GM12864 (cell line): ENCODE measurements at places on chromosomes 6 and 20.

DNA sequence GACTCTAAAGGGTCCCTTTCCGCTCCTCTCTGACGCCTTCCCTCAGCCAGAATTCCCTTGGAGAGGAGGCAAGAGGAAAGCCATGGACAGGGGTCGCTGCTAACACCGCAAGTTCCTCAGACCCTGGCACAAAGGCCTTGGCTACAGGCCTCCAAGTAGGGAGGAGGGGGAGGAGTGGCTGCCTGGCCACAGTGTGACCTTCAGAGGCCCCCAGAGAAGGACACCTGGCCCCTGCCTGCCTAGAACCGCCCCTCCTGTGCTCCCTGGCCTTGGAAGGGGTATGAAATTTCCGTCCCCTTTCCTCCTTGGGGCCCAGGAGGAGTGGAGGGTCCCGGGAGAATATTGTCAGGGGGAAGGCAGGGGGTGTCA, 2.7 kb downstream of the VEGFA start:
- DNase-seq = no peak

DNA sequence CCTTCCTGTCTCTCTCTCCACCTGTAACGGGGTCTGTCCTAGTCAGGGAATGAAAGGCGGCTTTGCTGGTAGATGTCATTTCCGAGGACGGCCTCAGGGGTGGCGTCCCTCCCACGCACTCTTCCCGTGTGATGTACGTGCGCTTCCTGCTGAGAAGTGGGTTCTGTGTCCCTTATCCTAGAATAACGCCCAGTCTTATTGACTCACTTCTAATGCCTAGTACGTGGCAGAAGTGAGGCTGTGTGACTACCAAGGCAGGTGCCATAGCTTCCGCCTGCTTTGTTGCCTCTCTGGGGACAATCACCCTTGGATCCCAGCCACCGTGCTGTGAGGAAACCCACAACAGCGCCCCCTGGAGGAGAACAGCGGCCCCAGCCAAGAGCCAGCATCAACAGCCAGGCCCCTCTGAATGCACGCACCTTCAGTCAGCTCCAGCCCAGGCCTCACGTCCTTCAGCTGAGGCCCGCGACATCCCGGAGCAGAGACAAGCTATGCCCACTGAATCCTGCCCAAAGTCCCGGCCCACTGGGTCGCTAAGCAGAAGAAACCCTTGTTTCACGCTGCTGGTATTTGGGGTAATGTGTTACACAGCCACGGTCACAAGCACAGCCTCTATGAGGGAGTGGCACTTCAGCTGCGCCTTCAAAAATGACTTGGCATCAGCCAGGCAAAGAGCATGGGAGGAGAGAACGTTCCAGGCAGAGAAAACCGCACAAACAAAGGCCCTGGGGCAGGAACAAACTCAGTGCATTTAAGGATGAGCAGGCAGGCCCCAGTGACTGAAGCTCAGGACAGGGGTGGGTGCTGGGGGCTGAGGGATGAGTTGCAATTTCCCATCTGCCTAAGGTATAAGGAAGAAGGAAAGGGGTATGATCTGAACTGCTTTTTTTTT, 224.2 kb downstream of the NFATC2 start:
- DNase-seq = no peak

DNA sequence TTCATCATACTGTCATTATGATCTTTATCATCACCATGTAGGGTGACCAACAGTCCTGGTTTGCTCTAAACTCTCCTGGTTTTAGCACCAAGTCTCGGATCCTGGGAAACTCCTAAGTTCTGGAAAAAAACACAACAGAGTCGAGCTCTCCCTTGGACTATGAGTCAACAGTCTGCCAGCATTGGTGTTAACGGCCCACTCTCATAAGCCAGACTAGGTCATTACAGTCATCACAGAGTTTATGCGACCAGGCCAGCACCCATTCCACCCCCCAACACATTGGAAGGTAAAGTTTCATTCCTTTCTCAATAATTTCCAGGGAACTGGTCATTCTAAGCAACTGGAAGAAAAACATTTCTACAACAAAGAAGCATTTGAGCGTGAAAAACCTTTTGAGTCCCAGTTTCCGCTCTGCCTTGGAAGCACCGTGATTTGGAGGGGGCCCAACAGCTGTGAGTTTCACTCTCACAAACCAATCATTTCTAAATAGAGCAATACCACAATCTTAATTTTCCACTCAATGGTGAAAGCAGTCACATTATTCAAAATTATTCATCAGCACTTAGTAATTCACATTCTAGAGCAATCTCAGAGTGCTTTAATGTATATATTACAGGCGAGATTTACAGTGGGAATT, 445.0 kb downstream of the CDH26 start:
- no peak for DNase-seq

- DNase-seq = no peak
These were observed 123.2 kb downstream of the DLL1 start for GRCh38 chr6:170167657-170168159.

DNA sequence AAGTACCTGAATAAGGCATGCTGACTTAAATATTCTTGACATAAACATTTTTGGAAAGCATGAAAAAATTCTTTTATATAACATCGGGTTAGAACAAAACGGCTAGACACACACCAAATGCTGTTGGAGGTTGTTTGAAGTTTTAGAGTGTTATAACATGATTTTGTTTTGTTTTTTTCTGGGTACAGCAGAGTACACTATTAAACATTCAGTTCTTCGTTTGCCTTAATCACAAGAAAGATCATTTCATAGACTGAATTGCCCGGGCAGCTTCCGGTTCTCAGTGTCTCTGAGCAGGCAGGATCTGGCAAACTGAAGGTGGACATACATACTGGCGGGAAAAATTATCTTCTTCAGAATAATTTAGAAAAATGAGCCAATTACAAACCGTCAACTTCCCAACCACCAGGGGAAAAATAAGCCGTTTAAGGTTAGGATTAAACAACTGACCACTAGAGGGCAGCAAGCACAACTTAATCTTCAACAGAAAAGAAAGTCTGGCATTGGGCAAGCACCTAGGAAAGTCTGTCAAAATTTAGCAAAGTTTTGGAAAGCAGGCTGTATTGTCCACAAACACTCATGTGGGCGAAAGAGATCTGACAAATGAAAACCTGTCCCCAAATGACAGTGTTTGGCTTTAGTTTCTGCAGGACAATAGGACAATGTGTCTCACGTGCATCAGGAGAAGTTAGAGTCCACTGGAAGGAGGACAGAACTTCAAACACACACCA, 15.0 kb downstream of the ZNF217 start:
- DNase-seq = peak; percentile 77

GRCh38 chr6:149075616-149076354, 241.7 kb upstream of the TAB2 start:
- no peak for DNase-seq

DNA sequence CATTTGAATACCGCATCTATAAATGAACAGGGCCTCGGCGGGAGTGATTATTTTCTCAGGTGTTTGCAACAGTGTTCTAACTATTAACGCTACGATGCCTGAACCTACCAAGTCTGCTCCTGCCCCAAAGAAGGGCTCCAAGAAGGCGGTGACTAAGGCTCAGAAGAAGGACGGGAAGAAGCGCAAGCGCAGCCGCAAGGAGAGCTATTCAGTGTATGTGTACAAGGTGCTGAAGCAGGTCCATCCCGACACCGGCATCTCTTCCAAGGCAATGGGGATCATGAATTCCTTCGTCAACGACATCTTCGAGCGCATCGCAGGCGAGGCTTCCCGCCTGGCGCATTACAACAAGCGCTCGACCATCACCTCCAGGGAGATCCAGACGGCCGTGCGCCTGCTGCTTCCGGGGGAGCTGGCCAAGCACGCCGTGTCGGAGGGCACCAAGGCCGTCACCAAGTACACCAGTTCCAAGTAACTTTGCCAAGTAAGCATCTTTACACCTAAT, 70.9 kb downstream of the HFE start:
- DNase-seq = no peak

GRCh38 chr6:106702046-106702445, 72.7 kb downstream of the QRSL1 start:
- DNase-seq = no peak

DNA sequence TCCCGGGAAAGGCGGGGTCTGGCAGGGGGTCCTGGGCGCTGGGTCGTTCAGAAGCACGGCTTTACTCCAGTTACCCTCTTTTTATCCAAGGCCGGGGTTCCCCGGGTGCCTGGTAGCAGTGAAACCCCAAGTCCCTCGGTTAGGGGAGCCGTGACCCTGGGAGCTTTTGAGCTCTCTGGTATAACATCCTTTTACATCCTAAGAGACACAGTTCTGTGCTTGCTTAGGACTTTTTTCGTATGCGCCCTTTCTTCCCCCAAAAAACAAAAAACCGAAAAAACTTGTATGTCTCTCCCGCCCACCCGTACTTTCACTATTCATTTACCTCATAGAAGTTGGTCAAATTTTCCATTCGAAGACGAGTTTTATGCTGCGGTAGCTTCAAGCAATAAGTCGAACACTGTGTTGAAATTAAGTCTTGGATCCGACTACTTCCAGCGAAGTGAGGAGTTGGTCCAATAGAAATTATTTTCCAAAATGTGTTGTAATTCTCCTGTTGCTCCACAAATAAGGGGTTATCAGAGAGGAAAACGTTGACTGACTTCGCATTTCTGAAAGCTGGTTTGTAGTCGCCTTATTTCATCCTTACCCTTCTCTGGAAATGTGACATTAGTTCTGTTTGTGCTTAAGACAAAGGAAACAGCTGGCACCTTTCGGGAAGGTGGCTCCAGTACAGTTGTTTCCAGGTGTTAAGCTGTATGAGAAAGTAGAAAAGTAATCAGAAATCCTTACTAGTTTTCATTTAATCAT, 816 bp upstream of the MAN1A1 start:
- DNase-seq = peak; percentile 60

- DNase-seq = no peak
These were observed 401.2 kb downstream of the THBS2 start for GRCh38 chr6:168852376-168852884.

- DNase-seq = no peak
These were observed 81.8 kb downstream of the CLIC5 start for GRCh38 chr6:45933855-45934254.

- DNase-seq = no peak
These were observed 50.2 kb downstream of the INSM1 start for GRCh38 chr20:20417876-20418676.

- no peak for DNase-seq
These were observed 10.7 kb downstream of the ANGPT4 start for GRCh38 chr20:905396-905961.

DNA sequence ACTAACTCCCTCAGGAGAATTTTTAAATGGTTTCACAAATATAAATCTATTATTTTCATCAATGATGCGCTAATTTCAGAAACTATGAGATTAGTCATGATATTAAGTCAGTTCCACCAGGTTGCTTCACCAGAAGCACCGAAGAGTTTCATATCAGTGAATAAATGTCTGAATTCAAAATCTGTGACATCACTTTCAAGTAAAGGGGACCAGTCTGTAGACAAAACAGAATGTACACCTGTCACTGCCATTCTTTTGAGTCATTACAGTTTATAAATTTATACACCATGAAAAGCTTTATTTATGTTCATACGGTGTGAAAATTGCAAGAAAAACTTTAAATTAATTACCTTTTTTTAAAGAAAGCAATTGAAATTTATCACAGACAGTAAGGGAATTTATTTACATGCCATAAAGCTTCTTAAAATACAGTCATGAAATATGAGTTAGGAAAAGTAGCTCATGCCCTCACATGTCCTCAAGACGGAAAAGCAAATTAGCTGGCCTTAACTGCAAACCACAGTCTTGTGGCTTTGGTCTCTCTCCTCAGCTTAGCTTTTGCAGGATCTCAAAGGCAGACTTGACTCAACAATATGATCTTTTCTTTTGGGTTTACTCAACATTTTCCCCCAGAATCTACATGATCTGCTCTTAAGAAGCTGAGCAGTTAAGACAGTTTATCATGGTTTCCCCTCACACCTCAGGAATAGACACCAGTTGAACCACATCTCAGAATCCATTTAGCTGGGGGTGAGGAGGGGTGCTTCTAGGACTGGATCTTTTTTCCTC, 177.7 kb upstream of the MCHR2 start:
- peak; percentile 55 for DNase-seq

GRCh38 chr6:150394053-150394898, 25.5 kb downstream of the IYD start:
- DNase-seq = no peak

DNA sequence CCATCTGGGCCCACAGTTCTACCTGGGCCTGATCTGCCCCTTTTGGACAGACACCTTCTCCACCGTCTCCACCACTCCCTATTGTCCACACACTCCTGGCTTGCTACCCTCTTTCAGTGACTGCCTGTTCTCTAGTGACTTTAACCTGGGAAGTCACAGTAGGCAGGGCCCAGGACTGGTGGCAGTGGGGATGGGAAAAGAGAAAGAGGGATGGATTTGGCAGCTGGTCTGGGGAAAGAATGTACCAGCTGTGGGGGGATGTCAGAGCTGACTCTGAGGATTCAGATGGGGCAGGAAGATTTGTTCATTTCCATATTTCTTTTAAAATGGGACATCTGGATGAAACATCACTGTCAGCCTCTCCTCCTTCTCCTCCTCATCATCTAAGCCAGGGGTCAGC, 85.5 kb downstream of the SULF2 start:
- DNase-seq = no peak

- DNase-seq = no peak
These were observed 48.8 kb downstream of the ZFP64 start for GRCh38 chr20:52142757-52143156.

GRCh38 chr6:121330516-121330915, 3.8 kb downstream of the TBC1D32 start:
- no peak for DNase-seq

GRCh38 chr20:58416835-58417234, 27.8 kb downstream of the VAPB start:
- no peak for DNase-seq

DNA sequence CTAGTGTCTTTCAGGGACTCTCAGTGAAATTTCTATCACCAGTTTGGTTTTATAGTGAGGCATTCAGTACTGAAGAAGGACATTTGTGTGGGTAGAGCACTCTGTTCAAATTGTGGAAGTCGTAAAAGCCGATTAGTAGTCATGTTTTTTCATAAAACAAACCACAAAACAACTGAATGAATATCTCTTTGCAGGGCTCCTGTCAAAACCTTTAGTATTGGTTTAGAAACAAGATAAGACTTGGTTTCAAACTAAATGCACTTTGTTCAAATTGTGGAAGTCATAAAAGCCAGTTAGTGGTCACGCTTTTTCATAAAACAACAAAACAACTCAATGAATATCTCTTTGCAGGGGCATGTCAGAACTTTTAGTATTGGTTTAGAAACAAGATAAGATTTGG, 23.8 kb downstream of the ADGRF4 start:
- no peak for DNase-seq

- no peak for DNase-seq
These were observed 1.3 kb downstream of the C6orf89 start for GRCh38 chr6:36886950-36887618.

GRCh38 chr20:19978511-19979210, 38.5 kb upstream of the NAA20 start:
- no peak for DNase-seq

DNA sequence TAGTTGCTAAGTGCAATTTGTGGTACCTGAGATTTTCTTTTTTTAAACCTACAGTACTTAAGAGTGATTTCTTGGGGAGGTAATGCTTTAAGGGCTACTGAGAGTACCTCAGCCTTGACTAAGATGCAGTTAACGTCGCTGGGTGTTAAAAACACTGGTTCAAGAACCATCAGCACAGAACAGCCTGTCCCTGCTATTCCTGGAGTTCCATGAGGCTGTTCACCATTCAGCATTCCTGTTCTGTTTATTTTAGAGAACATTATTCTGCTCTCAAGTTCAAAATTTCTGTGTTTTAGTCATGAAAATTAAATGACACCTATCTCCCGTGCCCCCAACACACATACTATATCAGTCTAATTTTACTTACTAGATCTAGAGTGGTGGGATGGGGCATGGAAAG, 1.7 kb upstream of the PRELID3B start:
- DNase-seq = no peak

GRCh38 chr6:62465206-62465605, 179.2 kb upstream of the KHDRBS2 start:
- DNase-seq = no peak

- no peak for DNase-seq
These were observed 161.7 kb downstream of the CDH4 start for GRCh38 chr20:61413752-61414151.
